ENCODE measurements at places on chromosomes 3 and 15. TPM values are rescaled to one million over a fixed set of nuclear protein-coding genes. Genes with fewer than 3 reads are reported as not detected.

ARNT2 gene
- polyA plus RNA-seq, result 6.5 TPM

FAM131A gene
- 15.5 TPM for polyA plus RNA-seq

GRCh38 chr15:58985443-58985842 is 2.0 kb upstream of the RNF111 start:
- DNase-seq, result peak; percentile 64

SENP8 gene
- 1.5 TPM for polyA plus RNA-seq

PPP1R14D gene
- 0.22 TPM for polyA plus RNA-seq

DNA sequence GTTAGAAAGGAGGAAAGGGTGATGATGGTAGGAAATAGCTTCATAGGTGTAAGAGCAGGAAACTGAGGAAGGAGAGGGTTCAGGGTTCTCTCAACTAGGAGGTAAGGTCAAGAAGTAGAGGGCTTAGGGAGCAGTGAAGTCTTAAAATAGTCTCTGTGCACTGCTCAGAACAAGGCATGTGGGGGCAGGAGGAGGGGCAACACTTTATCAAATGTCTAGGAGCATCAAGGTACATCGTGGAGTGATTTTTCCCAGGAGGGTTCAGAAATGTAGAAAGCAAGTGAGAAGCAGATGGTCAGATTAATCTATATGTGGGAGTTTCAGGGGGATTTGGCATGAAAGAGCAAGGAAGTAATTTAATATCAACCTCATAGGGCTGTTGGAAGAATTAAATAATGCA is 58.8 kb downstream of the TNIK start:
- no peak for DNase-seq

GRCh38 chr15:37771465-37771864 is 163.0 kb upstream of the TMCO5A start:
- DNase-seq, result no peak

- DNase-seq, result no peak
These were observed 387.8 kb downstream of the LSAMP start for GRCh38 chr3:116057400-116058006.

FOXB1 gene
- 0.02 TPM for polyA plus RNA-seq

ANKDD1A gene
- polyA plus RNA-seq, result 2.3 TPM

GRCh38 chr15:78841891-78842290 is 30.6 kb upstream of the ADAMTS7 start:
- DNase-seq, result no peak

DNA sequence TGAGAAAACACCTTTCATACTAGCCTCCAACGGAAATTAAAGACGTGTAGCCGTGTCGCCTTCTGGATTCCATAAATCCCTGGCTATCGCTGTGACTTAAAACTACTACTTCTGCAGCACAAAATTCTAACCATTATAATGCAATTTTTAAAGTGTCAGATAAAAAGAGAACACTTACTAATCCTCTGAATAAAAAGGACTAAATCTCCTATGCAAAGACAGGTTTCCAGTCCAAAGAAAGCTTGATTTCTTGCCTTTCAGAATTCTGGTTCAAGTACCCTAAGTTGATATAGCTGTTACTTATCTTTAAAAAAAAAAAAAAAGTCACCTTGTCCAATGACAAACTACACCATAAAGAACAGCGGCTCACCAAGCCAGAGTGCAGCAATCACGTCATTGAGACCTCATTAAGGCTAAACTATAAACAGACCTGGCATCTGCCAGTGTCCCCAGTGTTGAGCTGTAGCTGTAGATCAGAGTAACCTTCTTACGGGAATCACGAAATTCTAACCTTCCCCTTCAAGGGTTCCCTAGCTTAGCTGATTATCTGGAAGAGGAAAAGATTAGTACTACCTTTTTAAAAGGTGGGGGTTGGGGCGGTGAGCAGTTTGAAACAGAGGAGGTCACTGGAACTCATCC is 2.2 kb downstream of the ABCC5 start:
- DNase-seq, result peak; percentile 18

DNA sequence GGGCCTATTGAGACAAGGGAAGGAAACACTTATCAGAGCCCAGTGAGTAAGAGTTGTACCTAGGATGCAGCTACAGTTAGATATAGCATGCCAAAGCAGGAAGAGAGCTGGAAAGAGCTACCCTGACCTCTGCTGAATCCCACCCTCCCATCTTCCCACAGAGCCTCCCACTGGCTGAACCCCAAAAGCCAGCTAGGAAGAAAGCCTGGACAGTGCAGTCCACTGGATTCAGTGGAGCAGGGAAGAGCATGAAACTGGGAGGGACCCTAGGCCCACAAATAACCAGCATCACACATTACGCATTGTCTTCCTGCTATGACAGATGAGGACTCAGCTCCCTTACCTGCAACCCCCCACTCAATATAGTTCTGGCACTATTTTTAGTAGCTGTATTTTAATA is 81.5 kb upstream of the AKAP13 start:
- DNase-seq, result no peak

GRCh38 chr3:161084277-161084676 is 20.9 kb downstream of the B3GALNT1 start:
- DNase-seq, result no peak

GRCh38 chr15:40498418-40498817 is 27.6 kb downstream of the CHST14 start:
- no peak for DNase-seq

- no peak for DNase-seq
These were observed 1.1 kb downstream of the TM4SF4 start for GRCh38 chr3:149475451-149476060.

GABRR3 gene
- not detected for polyA plus RNA-seq

GRCh38 chr15:52006702-52007340 is 12.2 kb upstream of the MAPK6 start:
- no peak for DNase-seq

ZNF106 gene
- polyA plus RNA-seq, result 10.9 TPM

DNA sequence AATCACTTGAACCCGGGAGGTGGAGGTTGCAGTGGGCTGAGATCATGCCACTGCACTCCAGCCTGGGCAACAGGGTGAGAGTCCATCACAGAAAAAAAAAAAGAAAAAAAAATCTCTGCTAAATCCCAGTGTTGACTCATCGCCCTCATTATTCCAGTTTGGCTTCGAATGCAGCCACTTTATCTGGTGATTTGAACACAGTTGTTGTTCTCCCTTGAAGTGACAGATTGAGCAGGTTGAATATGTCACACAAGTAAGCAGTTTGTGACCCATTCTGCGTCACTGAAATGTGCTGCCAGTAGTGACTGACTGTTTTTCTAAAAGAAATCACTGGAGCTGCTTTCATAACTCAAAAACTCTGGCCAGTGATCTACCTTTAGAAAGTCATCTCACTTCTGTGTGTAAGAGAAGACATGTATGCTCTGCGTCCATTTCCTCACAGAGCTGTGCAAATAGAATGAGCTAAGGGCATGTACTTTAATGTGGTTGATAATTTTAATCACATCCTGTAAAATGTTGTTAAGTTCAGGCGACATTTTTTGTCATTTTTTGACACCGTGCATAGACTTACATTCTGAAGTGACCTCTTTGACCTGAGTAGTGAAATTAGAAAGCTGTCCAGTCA is 12.5 kb downstream of the DOCK3 start:
- DNase-seq, result no peak

DNA sequence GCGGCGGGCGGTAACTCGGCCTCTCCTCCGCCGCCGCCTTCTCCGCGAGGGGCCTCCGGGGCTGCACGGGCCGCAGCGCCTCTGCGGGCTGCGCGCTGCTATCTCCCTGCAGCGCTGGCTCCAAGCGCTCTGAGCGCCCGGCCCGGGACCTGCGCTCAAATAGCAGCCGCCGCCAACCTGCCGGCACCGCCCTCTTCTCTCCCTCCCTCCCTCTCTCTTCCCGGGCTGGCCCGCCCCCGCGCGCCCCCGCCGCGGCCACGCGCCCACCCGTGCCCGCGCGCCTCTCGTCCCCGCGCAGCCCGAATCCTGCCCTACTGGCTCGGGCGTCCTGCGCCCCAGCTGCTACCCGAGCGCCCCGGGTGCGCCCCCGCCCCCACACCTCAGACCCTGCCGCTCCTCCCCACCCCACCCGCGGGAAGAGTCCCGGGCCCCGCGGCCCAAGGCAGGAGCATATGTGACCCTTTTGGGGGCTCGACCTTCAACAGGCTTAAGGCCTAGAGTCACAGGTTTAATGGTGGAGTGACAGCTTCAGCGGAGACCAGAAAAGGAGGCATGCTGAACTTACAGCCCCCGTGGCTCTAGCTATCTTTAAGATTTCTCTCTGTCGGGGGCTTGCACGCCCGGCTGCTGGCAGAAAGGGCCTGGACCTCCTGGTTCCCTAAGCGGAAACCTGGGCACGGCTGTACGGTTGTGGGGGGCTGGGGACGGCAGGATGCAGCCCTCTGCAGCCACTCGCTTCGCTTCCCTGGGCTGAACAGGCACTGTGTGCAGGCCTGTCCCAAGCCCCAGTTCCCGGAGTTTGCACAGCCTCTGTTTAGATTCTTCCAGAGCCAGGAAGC is at the start of gene CACNA2D2:
Gene CACNA2D2 (minus strand): TSS at position 131 of the 839 bp plus-strand sequence. CDS start 211 bp downstream, outside the sequence.
- peak; percentile 83 for DNase-seq

- no peak for DNase-seq
These were observed 52.8 kb downstream of the FBLN2 start for GRCh38 chr3:13601692-13602080.

DNA sequence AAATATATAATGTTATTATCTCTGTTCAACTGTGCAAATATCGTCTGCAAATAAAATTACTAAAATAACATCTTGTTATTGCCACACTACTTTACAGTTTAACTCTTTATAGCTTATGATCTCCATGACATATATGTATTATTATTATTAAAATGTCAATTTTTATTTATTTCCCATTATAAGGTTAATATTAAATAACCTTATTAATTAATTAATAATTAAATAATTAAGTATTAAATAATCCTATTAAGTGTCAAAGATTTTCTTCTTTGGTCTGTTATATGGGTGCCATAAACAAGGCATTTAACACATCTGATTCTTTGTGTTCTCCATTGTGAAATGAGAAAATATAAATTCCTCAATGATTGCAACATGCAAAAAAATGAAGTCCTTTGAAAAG is 10.0 kb downstream of the BCHE start:
- no peak for DNase-seq

- no peak for DNase-seq
These were observed 172.1 kb upstream of the SMAD3 start for GRCh38 chr15:66893294-66893693.

GRCh38 chr3:129673012-129673411 is 66.5 kb upstream of the PLXND1 start:
- DNase-seq, result no peak

CTXND1 gene
- 0.10 TPM for polyA plus RNA-seq

GRCh38 chr15:65558997-65559760 is 28.9 kb downstream of the HACD3 start:
- DNase-seq, result no peak

GRCh38 chr3:23611737-23612295 is 193.9 kb upstream of the UBE2E1 start:
- DNase-seq, result peak; percentile 90

HGD gene
- polyA plus RNA-seq, result 2.6 TPM

DNA sequence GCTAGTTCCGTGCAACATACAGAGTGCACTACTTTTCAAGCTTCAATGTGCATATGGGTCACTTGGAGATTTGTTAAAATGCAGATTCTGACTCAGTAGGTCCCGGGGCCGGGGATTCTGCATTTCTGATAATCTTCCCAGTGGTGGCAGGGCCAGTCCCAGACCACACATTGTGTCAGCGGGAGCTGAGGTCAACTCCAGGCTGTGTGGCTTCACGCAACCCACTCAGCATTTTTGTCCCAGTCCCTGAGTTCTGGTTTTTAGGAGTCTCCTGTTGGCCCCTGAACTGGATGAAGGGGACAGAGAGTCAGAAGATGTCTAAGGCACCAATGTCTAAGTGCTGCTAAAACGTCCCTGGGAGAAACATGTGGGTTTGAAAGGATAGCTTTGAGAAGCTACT is 26.1 kb upstream of the CCDC174 start:
- no peak for DNase-seq

DNA sequence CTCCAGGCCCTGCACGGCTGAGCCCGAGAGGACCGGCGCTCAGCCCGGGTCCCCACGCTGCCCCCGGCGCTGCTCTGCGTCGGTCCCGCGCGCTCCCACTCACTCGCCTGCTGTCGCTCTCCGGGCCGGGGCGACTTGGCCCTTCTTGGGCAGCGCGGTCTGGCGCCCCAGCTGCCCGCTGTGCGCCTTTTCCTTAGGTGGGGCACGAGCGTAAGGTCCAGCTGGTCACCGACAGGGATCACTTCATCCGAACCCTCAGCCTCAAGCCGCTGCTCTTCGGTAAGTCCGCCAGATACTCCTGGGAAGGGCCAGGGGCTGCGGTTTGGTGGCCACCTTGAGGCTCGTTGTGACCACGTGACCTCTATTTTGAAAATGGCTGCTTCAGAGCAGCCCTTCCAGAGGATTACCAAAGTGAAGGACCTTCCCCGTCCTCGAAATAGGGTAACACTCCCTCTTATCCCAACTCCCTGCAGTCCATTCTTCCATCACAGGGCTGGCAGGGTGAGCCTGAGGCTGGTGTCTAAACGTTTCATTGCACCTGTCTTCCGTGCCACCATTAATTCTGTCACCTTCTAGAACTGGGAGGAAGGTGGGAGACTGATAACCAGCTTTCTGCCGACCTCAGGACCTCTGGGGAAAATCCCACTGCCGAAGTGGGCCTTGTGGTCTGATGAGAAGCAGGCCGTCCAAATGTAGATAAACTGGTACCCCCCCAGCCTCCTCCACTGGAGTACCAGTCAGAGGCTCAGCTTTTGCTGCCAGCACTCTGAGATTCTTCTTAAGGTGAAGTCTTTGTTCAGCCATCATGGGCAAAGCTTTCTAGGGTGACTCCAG is 812 bp downstream of the P4HTM start:
- peak; percentile 26 for DNase-seq

GRCh38 chr3:95613993-95614392 is 1200.4 kb upstream of the EPHA6 start:
- no peak for DNase-seq

DNA sequence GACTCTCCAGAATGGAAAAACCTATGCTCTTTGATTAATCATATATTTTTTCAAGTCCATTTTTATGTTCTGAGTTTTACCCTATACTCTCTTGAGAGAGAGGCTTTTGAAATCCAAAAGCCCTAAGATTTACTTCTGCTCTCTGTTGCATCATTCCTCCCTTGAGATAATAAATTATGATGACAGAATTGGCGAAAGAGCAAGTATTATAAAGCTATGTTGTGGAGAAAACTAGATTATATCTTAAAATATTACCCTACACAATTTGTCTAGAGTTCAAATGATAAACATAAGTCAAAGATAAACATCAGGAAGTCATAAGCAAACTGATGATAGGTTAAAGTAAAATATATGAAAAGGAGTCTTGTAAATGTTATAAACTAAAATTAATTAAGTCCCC is 293.4 kb upstream of the MME start:
- DNase-seq, result peak; percentile 73

DNA sequence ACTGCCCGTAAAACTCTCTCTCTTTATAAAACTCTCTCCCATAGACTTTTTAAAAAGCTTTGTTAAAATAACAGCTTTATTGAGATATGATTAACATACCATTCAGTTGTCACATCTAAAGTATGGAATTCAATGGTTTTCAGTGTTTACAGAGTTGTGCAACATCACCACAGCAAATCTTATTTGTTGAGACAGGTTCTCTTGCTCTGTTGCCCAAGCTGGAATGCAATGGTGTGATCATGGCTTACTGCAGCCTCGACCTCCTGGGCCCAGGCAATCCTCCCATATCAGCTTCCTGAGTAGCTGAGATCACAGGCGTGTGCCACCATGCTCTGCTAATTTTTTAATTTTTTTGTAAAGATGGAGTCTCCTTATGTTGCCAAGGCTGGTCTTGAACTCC is 35.9 kb upstream of the TRAK1 start:
- no peak for DNase-seq

KAT2B gene
- 12.0 TPM for polyA plus RNA-seq

GRCh38 chr15:69976366-69976994 is 121.2 kb downstream of the TLE3 start:
- peak; percentile 81 for DNase-seq

Data from lung (tissue), 17 donors.